ENCODE measurements at places on chromosomes 7 and 10.

DNA sequence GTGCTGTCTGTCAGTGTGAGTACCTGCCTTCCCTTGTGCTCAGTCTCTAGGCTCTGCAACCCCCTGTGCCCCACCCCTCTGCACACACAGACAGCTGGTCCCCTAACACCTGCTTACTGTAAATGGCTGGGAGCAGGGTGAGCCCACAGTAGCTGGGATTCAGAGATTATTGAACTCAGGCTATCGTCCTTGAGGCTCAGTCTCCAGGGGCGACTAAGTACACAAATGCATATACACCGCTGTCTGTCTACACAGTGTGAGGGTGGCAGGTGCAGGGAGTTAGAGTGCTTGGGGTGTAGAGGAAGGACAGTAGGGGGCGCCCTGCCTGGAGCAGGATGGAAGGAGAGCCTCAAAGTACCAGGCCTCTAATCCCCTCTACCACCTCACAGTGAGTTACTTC lies 12.9 kb downstream of the UPP1 start:
- DNase-seq = no peak

DNA sequence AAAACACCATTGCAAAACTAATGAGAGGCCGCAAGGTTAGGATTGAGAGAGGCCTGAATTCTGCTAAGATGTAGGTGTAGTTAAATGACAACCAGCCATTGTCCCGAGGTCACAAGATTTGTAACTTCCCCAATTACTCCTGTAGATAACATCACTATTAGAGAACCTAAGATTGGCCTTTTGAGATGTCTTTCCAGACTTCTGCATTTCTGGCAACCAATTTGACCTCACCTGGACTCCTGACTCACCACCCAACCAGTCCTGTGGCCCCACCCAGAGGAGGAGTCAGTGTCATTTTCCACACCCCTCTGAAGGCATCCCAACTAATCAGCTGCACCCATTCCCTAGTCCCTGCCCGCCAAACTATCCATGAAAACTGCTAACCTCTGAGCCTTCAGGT lies 115.7 kb downstream of the PRKAG2 start:
- DNase-seq = no peak

GRCh38 chr7:30625283-30625682 lies 30.6 kb downstream of the GARS1 start:
- no peak for DNase-seq

- DNase-seq = no peak
Measured at GRCh38 chr10:71482620-71483019, 85.9 kb downstream of the CDH23 start.

GRCh38 chr10:48551861-48552591 lies 52.8 kb downstream of the ARHGAP22 start:
- peak; percentile 14 for DNase-seq

DNA sequence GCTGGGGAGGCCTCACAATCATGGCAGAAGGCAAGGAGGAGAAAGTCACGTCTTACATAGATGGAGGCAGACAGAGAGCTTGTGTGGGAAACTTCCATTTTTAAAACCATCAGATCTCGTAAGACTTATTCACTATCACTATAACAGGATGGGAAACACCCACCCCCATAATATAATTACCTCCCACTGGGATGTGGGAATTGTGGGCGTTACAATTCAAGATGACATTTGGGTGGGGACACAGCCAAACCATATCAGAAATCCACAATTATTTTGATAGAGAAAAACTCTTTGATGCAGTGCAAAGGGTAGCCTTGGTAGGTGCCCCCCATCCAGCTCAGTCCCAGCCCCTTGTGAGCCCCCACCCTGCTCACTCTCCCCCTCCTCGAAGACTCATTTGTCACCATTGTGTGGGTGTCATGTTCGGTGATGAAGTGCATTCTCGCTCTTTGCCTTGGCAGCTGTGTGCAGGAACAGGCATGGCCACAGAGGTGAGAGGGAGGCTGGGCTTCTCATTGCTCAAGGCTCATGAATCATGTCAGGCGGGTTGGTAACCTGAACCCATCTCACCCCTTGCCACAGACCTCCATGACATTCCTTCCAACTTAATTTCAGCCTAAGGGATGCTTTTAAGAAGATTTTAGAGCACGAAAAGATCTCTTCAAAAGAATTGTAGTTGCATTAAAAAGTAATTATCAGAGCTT lies 75.9 kb downstream of the BUB3 start:
- DNase-seq = no peak

GRCh38 chr7:127107601-127108007 lies 145.1 kb downstream of the GRM8 start:
- peak; percentile 41 for DNase-seq

DNA sequence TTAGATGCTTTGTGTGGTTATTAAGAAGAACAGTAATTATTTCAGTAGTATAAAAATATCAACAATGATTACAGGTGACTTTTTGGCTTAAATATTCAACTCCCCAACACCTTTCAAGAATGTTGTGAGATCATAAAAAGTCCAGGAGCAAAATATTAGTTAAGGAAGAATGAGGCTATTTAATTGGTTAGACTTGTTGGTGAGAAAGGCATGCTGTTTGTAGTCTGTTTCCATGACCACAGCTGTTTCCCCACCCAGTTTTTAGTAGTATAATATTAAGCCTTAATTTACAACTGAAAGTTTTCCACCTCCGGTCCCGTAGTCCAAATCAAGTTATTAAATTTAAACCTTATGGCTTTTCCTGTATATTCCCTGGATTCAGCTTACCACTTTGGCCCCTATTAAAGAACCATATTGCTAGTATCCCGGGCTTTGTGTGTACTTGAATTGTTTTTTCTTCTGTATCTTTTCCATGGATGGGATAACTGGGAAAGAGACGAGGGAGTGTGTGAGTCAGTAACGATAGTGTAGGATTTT lies 133.3 kb downstream of the CELF2 start:
- DNase-seq = no peak

DNA sequence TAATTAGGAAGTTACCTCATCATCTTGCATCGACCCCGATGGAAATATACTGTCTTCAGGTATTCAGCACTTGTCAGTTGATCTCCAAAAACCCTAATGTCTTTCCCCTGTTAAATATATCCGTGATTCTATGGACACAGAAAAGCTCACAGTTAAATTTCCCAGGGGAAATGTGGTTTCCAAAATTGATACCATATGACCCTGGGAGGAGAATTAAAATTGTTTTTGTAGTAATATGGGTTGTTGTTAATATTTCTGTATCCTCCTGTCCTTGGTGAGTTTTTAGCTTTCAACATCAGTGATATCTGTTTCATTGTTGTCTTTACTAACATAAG lies 132.1 kb downstream of the CELF2 start:
- DNase-seq = no peak

Measured in foreskin melanocyte (primary cell).